NB4 (cell line): ENCODE measurements at places on chromosomes 1 and 21.
A peak's percentile ranks its signal among the peaks of the same experiment; 100 is the strongest.

- peak; percentile 4 for DNase-seq
Measured at GRCh38 chr21:25560891-25561290, 46.4 kb downstream of the MRPL39 start.

GRCh38 chr1:194512957-194513356 lies 1326.5 kb upstream of the B3GALT2 start:
- no peak for DNase-seq

GRCh38 chr1:240607006-240607405 lies 4.9 kb downstream of the GREM2 start:
- DNase-seq: no peak

GRCh38 chr1:25217598-25218232 lies 14.6 kb downstream of the SYF2 start:
- DNase-seq: peak; percentile 26

- no peak for DNase-seq
Measured at GRCh38 chr1:180117764-180118116, 36.9 kb upstream of the QSOX1 start.

DNA sequence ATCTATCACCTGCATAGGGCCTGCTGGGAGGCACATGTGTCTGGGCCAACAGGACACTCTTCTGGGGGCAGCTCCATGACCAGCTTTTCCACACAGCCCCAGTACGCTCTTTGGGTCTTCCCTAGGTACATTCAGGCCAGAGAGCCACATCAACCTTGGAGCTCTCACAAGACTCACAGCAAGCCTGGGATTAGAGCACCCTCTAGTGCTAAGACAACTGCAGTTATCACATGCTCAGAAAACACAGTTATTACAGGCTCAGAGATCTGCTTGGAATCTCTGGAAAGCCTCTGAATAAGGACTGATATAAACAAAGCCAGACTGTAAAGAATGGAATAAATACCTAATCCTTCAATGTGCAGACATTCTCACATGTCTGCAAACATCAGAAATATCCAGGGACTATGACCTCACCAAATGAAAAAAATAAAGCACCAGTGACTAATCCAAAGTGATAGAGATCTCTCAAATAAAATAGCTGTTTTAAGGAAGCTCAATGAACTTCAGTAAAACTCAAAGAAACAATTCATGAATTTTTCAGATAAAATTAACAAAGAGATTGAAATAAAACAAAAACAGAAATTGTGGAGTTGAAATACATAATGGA lies 563.9 kb upstream of the NR5A2 start:
- DNase-seq: peak; percentile 79

DNA sequence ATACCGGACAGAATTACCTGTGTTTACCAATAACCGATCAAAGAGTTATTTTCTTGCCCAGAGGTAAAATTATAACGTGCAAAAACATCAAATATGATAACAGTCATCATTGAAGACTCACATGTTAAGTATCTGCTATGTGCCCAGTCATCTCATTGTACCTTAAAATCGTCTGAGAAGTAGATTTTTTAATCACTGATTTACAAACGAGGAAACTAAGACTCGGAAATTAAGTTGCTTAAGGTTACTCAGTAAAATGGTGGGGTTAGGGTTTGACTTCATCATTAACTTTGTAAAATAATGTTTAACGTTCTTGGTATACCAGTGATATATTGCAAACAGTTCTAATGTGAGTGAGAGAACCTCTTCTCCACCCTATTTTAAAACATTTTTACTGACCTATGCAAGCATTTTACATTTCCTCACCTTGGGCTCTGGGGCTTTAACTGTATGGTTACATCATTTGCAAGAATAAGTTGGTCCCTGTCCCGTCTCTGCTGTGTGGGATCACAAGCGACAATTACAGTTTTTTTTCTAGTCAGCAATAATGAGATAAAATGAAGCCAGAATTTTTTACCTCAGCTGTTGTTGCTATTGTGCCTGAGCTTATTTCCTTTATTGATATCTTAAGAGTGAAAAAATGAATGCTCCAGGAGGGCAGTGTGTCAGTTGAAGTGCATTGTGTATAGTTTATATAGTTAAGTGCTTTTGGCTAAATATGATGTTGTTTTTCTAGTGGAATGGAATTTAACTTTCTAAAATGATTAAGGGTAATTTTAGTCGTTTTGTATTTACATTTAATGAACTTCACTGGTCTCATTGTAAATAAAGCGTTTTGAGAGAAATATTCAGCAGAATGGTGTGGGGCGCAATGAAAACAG lies 2.7 kb downstream of the RPRD2 start:
- peak; percentile 44 for DNase-seq

GRCh38 chr1:2373551-2374251 lies 17.7 kb downstream of the MORN1 start:
- no peak for DNase-seq

GRCh38 chr1:30747033-30748008 lies 10.3 kb downstream of the LAPTM5 start:
- no peak for DNase-seq

DNA sequence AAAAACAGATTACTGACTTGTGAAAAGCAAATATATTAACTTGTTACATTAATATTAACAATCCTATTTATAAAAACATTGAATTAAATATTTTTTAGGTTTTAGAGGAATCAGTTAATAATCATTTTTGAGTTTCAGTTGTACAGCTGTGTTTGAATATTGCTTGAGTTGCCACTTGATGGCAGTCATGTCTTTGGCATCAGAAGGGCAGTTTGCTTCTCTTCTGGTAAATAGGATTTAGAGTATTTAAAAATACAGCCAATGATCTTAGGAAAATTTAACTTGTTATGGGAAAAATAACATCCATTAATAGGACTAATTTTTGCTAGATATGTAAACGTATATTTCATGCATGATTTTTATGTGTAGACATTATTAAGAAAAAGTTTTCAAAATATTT lies 234.1 kb downstream of the NCAM2 start:
- peak; percentile 36 for DNase-seq

- DNase-seq: no peak
Measured at GRCh38 chr1:242005866-242006535, 7.1 kb upstream of the MAP1LC3C start.

DNA sequence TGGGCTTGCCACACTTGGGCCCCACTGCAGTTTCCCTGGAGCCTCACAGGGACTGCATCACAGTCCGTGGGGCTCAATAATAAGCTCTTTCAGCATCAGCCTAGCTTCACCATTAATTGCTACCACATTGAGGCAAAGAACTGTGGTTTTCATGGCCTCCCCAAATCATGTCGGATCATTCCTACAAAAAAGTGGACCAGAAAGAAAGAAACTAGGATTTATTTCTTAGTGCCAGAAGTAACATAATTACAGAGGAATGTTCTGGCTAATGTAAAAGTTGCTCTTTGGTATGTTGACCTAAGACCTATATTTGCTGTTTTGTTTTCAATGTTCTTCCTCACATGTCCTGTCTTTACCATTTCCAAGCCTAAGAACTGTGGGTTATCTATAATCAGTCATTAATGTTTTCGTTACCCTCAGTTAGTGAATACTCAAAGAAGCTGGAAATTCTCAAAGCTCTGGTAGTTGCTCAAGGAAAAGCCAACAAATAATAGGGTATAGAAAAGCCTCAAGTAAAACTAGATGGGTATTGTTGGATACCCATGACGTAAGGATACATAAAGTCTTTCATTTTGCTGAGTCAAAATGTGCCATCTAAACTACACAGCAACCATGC lies 173.9 kb downstream of the LTN1 start:
- no peak for DNase-seq

GRCh38 chr1:43688594-43689000 lies 18.7 kb upstream of the ST3GAL3 start:
- DNase-seq: peak; percentile 14
